T-cell (primary cell): ENCODE measurements at places on chromosomes 5 and 9.

GRCh38 chr9:89608641-89609335, 4.0 kb downstream of the GADD45G start:
- DNase-seq: no peak

DNA sequence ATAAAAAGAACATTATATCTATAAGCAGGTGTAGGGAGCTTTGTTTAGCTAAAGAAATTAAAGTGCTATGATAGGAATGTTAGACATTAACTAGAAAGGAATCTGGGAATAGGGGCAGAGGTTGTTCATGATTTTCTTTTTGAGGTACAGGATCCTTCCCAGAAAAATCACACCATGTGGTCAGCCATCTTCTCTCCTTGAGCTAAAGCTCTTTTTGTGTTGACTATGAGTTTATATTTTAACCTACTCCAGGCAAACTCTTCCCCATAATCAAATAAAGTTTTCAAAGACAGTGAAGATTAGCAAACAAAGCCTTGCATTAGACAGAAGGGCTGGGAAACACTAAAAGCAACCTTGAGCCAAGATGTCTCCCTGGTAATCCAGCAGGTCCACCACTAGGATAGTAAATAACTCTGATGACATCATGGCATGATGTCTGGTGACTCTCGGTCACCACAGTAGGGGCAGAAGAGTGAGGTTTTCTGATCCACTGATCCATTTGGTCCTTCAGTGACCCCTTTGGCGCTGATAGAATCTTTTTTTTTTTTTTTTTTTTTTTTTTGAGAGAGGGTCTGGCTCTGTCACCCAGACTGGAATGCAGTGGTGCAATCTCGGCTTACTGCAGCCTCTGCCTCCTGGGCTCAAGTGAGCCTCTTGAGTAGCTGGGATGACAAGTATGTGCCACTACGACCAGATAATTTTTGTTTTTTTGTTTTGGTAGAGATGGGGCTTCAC, 30.6 kb upstream of the IL6ST start:
- DNase-seq: no peak

- DNase-seq: no peak
Observed at GRCh38 chr9:82090046-82090445, 101.5 kb downstream of the SPATA31D1 start.

GRCh38 chr9:133073086-133074014, 11.6 kb downstream of the CEL start:
- no peak for DNase-seq

GRCh38 chr5:154583671-154584177, 105.7 kb upstream of the HAND1 start:
- DNase-seq: no peak

DNA sequence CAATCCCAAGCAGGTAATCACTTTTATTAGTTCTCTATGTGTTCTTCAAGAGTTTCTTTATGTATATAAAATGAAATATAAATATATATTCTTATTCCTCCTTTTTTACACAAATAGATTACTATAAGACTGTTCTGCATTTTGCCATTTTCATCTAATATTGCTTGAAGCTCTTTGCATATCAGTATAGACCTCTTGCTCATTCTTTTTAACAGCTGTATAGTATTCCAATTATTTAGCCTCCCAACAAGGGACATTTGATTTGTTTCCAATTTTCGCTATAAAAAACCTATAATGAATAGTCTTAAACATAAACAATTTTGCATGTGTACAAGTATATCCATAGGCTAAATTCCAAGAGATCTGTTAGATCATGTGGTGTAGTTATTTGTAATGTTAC, 25.2 kb downstream of the CETN3 start:
- no peak for DNase-seq
